ENCODE measurements at places on chromosomes 1 and 21. TPM values are rescaled to one million over a fixed set of nuclear protein-coding genes. Genes with fewer than 3 reads are reported as not detected.

The TRIM58 gene
- 2.8 TPM for total RNA-seq

The MYBPHL gene
- total RNA-seq = 0.30 TPM

The SDHC gene
- total RNA-seq = 216 TPM

The SYNC gene
- total RNA-seq = 0.17 TPM

The TMEM269 gene
- total RNA-seq = 0.35 TPM

- DNase-seq = no peak
These were observed 28.3 kb downstream of the SCP2 start for GRCh38 chr1:52955129-52955970.

GRCh38 chr1:24503870-24504523 lies 1.4 kb downstream of the RCAN3 start:
- DNase-seq = no peak

- DNase-seq = no peak
These were observed 30.3 kb upstream of the PEX10 start for GRCh38 chr1:2442661-2443060.

DNA sequence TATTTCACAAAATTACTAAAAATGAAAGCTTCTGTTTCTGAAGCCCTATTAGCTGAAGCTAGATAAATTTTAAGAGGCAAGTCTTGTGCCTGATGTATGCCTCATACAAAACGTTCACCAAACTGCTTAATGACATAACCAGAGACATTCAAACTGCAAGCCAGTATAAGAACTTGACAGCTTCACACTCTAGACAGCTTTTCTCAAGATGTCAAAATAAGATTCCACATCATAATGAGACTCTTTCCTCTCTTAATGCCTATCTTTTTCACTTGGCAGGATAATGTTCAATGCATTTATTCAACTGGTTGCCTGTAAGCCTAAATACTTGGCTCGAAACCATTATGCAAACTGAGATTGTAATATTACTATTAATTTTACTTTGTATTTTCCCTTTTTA lies 424.0 kb downstream of the LTN1 start:
- DNase-seq = no peak

GRCh38 chr1:108114033-108114599 lies 86.0 kb downstream of the SLC25A24 start:
- DNase-seq = no peak

- no peak for DNase-seq
These were observed 59.3 kb downstream of the SLC9A1 start for GRCh38 chr1:27095576-27095975.

GRCh38 chr1:53327182-53327913 lies 522 bp downstream of the LRP8 start:
- DNase-seq = peak; percentile 76

- DNase-seq = no peak
These were observed 371.8 kb downstream of the HHAT start for GRCh38 chr1:210700511-210700910.

- no peak for DNase-seq
These were observed 928 bp downstream of the TLCD4 start for GRCh38 chr1:95118067-95118499.
